Right kidney (tissue), 9 donors: ENCODE measurements at places on chromosomes 6 and 20.
A peak's percentile ranks its signal among the peaks of the same experiment; 100 is the strongest.

DNA sequence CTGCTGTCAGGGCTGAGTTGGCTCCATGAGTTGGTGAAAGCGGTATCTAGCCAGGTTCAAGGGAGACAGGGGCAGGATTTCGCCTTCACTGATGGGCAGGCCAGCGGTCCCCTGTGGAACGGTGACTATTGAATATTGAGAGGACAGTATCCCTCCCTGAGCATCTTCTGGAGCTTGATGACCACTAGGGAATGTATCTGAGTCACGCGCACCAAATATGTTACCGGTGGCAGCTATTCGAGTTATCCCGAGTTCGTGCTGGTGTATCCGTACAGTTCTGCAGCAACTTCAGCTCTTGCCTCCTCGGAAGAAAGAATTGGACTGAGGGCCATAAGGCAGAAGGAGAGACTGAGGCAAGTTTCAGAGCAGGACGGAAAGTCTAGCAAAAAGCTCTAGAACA, 24.8 kb downstream of the MTHFD1L start:
- no peak for DNase-seq

DNA sequence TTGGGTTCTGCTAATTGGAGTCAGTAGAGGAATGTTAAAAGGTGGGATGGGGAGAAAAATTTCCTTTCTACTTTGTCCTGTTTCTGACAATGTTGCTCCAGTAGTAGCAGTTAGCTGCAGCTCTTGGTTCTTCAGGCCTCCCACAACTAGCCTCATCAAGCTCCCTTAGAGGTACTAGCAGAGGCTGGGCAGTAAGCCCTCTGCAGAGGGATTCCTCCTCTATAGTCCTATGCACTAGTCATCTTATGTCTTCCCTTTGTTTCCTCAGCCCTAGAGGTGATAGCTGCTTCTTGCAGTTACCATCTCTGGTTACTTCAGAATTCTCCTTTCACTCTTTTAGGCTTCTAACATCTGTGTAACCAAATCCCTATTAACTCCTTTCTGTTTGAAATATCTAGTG, 99.8 kb downstream of the FILIP1 start:
- no peak for DNase-seq

DNA sequence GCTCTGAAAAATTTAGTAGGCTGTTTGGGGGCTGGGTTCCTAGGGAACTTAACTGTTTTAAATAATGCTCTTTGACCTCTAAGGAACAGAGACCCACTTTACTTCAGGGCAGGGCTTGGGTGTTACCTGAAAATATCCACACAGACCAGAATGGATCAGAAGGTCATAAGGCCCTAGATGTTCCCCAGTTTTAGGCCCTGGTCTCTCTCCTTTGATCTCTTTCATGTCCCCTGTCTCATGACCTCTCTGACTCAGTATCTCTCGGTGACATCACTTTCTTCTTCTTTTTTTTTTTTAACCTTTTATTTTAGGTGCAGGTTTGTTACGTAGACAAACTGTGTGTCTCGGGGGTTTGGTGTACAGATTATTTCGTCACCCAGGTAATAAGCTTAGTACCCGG, 272.1 kb upstream of the SGK1 start:
- DNase-seq = no peak

DNA sequence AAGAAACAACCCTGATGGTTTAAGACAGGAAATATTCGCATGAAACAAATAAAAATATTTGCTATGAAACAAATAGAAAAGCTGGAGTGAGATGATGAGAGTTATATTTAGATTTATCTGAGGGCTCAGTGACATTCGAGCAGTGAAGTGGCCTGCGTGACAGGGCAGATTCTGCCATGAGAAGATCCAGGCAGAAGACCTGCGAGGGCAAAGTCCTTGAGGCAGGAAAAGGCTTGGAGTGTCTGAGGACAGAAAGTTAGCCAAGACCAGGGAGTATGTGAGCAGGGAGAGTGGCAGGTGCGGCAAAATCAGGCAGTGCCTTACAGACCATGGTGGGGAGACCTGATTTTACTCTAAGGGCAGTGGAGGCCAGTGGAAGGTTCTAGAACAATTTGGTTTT, 66.9 kb upstream of the RIN2 start:
- no peak for DNase-seq

- DNase-seq = no peak
Measured at GRCh38 chr20:14307956-14308355, 29.5 kb downstream of the FLRT3 start.

- no peak for DNase-seq
Measured at GRCh38 chr6:149233056-149233715, 84.3 kb upstream of the TAB2 start.

GRCh38 chr6:136079701-136080565, 170.2 kb downstream of the MTFR2 start:
- DNase-seq = no peak

DNA sequence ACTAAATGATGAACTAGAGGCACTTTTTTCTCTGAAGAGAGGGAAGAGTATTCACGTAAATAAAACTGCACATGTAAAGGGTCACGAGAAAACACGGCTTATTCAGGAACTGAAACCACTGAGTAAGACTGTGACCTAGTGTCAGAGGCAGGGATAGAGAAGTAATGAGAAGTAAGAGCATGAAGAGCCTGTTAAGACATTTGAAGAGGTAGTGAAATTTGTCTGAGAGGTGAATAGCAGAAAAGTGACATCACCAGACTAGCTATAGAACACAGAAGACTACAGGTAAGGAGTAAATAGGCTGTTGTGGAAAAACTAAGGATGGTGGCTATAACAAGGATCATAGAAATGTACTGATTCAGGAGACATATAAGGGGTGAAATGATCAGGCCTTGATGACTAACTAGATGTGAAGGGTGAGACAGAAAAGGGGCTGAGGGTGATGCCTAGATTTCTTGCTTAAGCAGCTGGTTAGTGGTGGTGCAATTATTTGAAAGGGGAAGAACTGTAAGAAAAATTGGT, 76.8 kb downstream of the REV3L start:
- DNase-seq = no peak

GRCh38 chr20:58665606-58666005, 14.5 kb downstream of the STX16 start:
- no peak for DNase-seq

GRCh38 chr6:160267102-160267501, 8.5 kb upstream of the SLC22A2 start:
- no peak for DNase-seq

DNA sequence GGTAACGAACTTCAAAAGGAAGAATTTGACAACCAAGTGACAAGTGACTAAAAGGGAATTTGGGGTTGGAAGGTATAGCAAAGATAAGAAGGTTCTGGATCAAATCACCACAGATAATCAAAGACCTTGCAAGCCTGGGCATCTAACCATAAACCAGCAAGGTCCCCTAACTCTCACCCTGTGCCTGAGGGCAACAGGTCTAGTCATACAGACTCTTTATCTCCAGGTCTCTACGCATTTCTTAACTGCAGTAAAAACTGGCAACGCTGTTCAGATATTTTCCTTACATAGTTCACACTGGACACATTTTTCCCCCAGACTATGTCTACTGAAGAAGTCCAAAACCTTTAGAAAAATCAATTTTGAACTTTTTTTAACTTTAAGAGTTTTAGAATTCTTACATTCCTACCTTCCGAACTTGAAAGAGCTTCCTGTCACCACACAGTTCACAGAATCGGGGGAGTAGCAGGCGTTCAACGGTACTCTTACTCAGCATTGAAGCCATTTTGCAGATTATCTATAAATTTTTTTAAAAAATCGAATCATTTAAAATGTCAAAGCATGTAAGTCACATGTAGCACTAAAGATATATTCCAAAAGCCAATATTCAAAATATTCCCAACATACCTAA, 23.0 kb upstream of the ANKRD60 start:
- DNase-seq = no peak

- no peak for DNase-seq
Measured at GRCh38 chr6:157830354-157831017, 7.4 kb downstream of the SNX9 start.

- no peak for DNase-seq
Measured at GRCh38 chr20:10652660-10653261, 21.0 kb downstream of the JAG1 start.

GRCh38 chr6:107458672-107459282, 587 bp downstream of the PDSS2 start:
- peak; percentile 83 for DNase-seq

GRCh38 chr6:127959869-127960268, 59.0 kb upstream of the THEMIS start:
- no peak for DNase-seq

- no peak for DNase-seq
Measured at GRCh38 chr6:2396042-2396657, 150.7 kb upstream of the GMDS start.

GRCh38 chr6:83517500-83517899, 5.2 kb downstream of the PRSS35 start:
- DNase-seq = no peak

DNA sequence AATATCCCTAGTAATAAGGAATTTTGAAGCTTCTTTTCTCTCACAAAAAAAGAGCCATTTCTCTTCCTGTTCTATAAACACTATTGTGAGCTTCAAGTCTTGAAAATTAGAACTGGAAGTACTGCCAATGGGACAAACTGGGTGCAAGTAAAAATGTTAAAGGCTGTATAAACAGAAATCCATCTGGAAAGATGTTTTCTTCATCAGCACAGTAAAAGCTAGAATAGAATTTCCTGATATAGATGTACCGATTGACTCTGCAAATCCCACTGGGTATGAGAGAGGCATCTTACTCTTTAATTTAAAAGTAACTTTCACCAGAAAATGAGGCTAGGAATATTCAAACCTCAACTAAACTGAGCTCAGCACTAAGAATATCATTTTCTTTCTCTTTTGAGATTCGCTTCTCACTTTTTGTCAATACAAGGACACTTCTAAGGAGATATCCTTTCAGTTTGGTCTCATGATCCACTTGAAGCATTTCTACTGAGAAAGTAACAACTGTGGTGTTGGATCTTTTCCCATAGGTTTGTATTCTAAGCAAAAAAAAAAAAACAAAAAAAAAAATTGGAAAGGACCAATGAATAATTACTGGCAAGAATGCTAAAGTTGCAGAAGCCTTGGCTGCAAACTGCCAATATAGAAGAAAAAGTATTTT, 169.0 kb upstream of the PRDM1 start:
- no peak for DNase-seq

DNA sequence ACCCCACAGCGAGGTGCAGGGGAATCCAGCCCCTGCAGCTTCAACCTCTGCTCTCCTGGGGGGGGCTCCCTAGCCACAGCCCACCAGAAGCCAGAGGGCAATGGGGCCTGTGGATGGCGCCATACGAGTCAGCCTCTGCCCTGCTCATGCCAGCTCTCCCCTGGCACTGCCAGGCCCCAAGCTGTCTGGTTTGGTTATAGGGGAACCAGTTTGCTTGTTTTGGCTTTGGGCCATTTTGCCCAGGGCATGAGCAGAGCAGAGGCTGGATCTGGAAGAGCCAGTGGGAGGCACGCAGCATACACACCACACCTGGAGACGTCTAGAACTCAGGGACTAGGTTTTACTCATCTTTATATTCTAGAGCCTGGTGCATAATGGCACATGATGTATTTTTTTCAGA, 66.7 kb upstream of the SLC22A16 start:
- DNase-seq = no peak

- DNase-seq = no peak
Measured at GRCh38 chr6:130600880-130601341, 226.3 kb upstream of the SMLR1 start.

GRCh38 chr6:134980846-134981245, 30.9 kb upstream of the ALDH8A1 start:
- DNase-seq = no peak

GRCh38 chr6:113103634-113104361, 753.3 kb upstream of the MARCKS start:
- DNase-seq = no peak

DNA sequence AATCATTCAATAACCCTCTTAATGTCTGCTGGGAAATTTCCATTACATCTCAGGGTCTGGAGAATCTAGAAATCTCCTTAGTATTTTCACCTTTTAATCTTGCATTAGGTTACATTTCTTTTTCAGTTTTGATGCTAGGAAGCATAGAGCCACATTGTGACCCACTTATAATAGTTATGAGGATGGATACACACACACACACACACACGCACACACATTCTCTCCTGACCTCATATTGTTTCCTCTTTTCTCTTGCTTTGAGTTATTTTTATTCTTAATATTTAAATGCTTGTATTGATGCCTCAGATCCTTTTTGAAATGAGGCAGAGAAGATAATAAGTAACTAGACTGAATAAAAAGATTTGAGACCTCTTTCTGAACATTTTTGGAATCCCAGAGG, 128.4 kb downstream of the KLHL32 start:
- no peak for DNase-seq

GRCh38 chr6:139776041-139776440, 401.6 kb upstream of the CITED2 start:
- no peak for DNase-seq

- DNase-seq = no peak
Measured at GRCh38 chr6:157157258-157157657, 166.1 kb downstream of the TMEM242 start.

GRCh38 chr6:136592930-136593673, 42.9 kb upstream of the MAP7 start:
- DNase-seq = no peak

- no peak for DNase-seq
Measured at GRCh38 chr6:128068119-128068479, 167.2 kb upstream of the THEMIS start.

DNA sequence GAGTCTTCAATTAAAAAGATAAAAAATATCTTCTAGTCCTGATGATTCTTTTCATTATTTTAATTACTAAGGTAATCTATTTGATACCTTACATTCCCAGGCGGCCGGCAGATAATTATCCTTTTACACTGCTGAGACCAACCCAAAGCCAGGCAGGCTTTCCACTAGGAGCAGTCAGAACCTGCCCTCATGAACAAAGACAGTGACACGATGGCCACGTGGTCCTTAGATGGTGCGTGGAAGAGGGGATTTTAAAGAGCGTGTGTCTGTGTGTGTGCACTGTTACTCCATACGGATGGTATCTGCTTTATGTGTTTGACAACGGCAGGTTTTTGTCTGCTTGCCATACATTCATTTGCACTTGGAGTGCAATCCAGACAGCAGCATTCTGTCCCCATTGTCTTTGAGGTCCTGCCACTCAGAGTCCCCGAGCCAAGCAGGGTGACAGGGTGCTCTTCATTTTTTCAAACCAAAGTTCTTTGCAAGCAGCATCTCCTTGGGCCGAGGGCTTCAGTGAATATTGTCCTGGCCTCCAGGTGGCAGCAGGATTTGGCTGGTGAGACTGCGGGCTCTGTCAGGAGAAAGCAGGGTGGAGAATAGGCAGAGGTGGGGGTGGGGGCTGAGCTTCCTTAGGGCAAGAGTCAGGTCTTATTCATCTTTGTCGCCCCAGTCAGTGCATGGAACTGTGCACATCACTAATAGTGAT, 260.5 kb downstream of the NRN1 start:
- DNase-seq = no peak

- no peak for DNase-seq
Measured at GRCh38 chr20:54070187-54070987, at the start of gene BCAS1. BCAS1 (minus strand) TSS chr20:54070594; CDS start chr20:54058718, 11,876 bp downstream.

GRCh38 chr20:35792740-35793139, 20.9 kb downstream of the PHF20 start:
- DNase-seq = no peak
